M059J (cell line): ENCODE measurements at places on chromosomes 2 and 18.

GRCh38 chr2:72901426-72901825 is 14.2 kb downstream of the SPR start:
- DNase-seq: no peak

- no peak for DNase-seq
Measured at GRCh38 chr2:16741498-16741897, 75.9 kb upstream of the CYRIA start.

- no peak for DNase-seq
Measured at GRCh38 chr2:101796825-101797600, 99.5 kb downstream of the MAP4K4 start.

GRCh38 chr2:223936862-223937326 is 8.2 kb downstream of the WDFY1 start:
- no peak for DNase-seq
